ENCODE measurements at places on chromosomes 13 and 19.
A peak's percentile ranks its signal among the peaks of the same experiment; 100 is the strongest.

DNA sequence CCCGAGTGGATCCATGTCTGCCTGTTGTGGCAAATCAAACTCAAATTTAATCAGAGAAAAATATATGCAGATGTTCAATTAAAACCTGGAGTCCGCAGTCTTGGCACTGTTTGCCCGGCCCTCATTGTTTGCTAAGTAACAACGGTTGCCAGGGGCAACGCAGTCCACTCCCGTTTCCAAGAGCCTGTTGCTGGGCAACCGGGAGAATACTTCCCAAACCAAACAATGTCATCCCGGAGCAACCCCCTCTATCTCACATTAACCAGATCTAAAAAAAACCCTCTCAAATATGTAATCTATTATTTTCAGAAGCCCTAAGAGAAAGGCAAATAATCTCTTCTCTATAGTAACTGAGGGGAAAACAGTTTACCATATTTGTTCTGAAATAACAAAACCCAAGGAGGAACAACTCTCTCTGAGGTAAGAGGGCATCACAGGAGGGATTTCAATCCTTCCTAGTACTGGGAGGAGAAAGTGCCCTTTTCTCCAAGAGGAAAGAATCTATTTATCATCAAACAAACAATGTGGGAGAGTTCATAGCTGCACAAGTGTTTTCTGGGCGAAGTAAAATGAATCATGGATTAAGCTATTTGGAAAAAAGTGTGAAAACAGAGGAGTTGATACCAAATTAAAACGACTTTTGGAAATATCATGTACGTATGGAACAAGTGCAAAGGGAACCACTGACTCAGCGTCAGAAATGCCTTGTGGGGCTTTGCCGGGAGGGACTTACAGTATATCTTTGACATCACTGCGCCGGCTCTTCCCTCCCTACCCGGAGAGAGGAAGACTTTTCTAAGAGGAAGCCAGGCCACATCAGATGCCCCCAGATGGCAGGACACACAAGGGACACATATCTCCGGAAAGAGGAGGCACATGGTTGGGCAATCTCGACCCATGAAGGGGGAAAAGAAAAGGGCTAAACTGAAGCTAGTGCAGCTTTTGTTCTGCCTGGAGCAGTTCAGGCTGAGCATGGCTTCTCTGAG is 43.3 kb downstream of the RFX2 start:
- no peak for DNase-seq

GRCh38 chr13:40206241-40207000 is 460.0 kb downstream of the FOXO1 start:
- peak; percentile 45 for DNase-seq

GRCh38 chr13:112893570-112894422 is 75.2 kb upstream of the MCF2L start:
- DNase-seq: no peak

DNA sequence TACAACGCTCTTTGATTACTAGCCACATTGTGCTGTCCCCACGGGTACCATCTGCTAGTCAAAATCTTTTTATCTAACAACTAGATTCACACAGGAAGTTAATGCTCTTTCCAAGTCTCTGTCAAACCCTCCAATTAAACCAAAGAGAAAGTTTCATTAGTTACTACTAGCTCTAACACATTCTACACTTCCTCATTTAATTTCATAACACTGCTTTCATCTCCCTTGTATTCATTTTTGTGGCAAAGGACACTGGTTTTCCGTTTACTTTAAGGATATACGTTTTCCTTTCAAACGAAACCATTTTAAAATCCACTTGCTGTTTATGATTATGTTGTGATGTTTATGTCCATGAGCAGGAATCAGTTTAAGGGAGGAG is 5.3 kb downstream of the DYRK1B start:
- no peak for DNase-seq

Data from activated CD4-positive, alpha-beta T cell treated with anti-CD3 and anti-CD28 coated beads, Interleukin-2, amount 10 ng/mL, durations not matched to agents 7 days and 5 days (primary cell).